ENCODE measurements at places on chromosomes 13 and 19. TPM values are rescaled to one million over a fixed set of nuclear protein-coding genes. Genes with fewer than 3 reads are reported as not detected.

The PHLDB3 gene
- total RNA-seq: 6.7 TPM

The MYDGF gene
- 78.1 TPM for total RNA-seq

The CCDC122 gene
- 5.2 TPM for total RNA-seq

The ICAM4 gene
- total RNA-seq: 2.8 TPM

The SNAPC2 gene
- total RNA-seq: 63.0 TPM

The FFAR2 gene
- total RNA-seq: not detected

The SBNO2 gene
- total RNA-seq: 101 TPM

The MAP4K1 gene
- 11.1 TPM for total RNA-seq

The SPC24 gene
- total RNA-seq: 50.6 TPM

The UGGT2 gene
- 22.9 TPM for total RNA-seq

The ICAM5 gene
- total RNA-seq: 19.5 TPM

The OR7A5 gene
- not detected for total RNA-seq

The JSRP1 gene
- total RNA-seq: 0.51 TPM

The F2RL3 gene
- not detected for total RNA-seq

The TSC22D1 gene
- total RNA-seq: 31.8 TPM

The CLN5 gene
- total RNA-seq: 21.4 TPM

The RPL18 gene
- total RNA-seq: 670 TPM

The SPACA4 gene
- total RNA-seq: not detected

The TRPM4 gene
- total RNA-seq: 19.4 TPM

The TMEM255B gene
- total RNA-seq: 26.3 TPM

The ZFP30 gene
- total RNA-seq: 22.0 TPM

The CBY2 gene
- total RNA-seq: not detected

The CYP4F8 gene
- not detected for total RNA-seq

The IFNL2 gene
- total RNA-seq: 0.33 TPM

The LILRB2 gene
- not detected for total RNA-seq

The CCDC8 gene
- 5.4 TPM for total RNA-seq

The DCT gene
- total RNA-seq: not detected

The NALCN gene
- 10.9 TPM for total RNA-seq

The ZNF91 gene
- 20.6 TPM for total RNA-seq

The SLITRK5 gene
- 0.08 TPM for total RNA-seq

The CNN1 gene
- 0.98 TPM for total RNA-seq

The TMPRSS9 gene
- 0.23 TPM for total RNA-seq

The MUC16 gene
- total RNA-seq: 3.4 TPM

The TLE6 gene
- 4.0 TPM for total RNA-seq

The EPSTI1 gene
- 0.69 TPM for total RNA-seq

The LMTK3 gene
- total RNA-seq: 10.6 TPM

The IL17D gene
- 0.46 TPM for total RNA-seq

The HCN2 gene
- 15.1 TPM for total RNA-seq

The C19orf85 gene
- total RNA-seq: not detected

The SLC7A10 gene
- total RNA-seq: 1.1 TPM

The RFPL4A gene
- not detected for total RNA-seq

The ATP8A2 gene
- total RNA-seq: not detected

The SEMA6B gene
- total RNA-seq: 5.7 TPM

The PNMA8C gene
- not detected for total RNA-seq

The PGLYRP1 gene
- total RNA-seq: not detected

The GET3 gene
- 69.9 TPM for total RNA-seq

The METTL21C gene
- not detected for total RNA-seq

The FGF21 gene
- not detected for total RNA-seq

The FAM124A gene
- 1.1 TPM for total RNA-seq

The EFNB2 gene
- 4.7 TPM for total RNA-seq

The KLK3 gene
- not detected for total RNA-seq

The ZNF180 gene
- total RNA-seq: 6.7 TPM

Data from Panc1 (cell line).